ENCODE measurements at places on chromosomes 7 and 10. TPM values are rescaled to one million over a fixed set of nuclear protein-coding genes. Genes with fewer than 3 reads are reported as not detected.

DNA sequence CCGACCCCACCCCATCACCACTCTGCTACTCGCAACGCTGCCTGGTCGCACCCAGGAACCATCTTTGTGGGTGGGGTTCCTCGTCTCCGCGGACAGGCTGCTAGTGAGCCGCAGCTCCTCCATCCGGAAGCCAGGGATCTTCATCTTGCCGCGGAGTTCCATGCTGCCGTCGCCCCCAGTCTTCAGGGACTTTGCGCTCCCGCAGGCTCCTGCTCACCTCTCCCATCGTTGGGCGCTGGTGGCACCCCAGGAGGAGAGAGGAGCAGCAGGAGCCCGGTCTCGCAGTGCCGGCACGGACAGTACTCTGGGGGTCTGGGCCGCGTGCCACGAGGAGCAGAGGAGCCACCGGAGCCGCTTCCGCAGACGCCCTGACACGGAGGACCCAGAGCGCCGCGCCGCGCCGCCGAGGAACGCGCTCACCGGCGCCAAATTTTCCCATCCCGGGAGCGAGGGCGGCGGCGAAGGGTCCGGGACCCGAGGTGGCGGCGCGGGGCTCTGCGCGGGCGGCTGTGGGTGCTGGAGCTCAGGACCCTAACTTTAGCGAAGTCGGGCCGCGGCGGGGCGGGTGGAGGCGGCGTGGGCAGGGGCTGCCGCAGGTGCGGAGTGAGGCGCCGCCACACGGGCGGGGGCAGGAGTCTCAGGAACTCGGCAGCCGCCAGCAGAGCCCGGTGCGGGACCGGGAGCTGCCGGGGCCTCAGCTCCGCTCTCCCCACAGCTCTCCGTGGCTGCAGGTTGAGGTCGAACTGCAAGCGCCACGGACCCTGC lies 750.1 kb upstream of the SORCS1 start:
- H3K4me1 ChIP-seq, result no peaks in the 10 kb centered on the region
- no peak overlapping the region for H3K27ac ChIP-seq

The NRCAM gene
- total RNA-seq, result not detected

DNA sequence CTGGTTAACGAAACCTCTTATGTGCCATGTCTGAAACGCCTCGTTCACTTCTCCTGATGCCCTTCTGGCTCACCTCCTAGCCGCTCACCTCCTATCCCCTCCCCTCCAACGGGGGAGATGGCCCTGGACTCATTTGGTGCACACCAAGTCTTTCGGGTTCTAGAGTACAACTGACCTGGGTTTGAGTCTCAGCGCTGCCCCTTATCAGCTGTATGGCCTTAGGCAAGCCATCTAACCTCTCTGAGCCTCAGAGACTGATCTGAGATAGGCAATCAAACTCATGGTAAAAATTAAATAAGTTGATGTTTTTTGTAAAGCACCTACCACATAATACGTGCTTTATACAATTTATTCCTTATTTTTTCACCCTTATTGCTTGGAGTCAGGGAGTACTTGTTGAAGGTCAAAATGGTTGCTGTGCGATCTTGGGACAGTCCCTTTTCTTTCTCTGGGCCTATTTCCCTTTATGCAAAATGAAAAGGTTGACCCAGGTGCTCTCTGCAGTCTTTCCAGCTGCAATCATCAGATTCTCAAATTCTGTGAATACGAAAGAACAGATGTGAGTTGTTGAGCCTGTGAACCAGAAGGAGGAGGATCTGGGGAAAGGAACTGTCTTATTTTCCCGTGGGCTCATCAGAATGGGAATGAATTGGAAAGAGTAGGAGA lies 31.2 kb upstream of the PLEKHA1 start:
- DNase-seq, result no peak
- no peak overlapping the region for H3K4me3 ChIP-seq
- no peaks in the 10 kb centered on the region for H3K4me1 ChIP-seq
- H3K27ac ChIP-seq, result no peak overlapping the region
- no peaks in the 10 kb centered on the region for H3K27me3 ChIP-seq
- H3K36me3 ChIP-seq, result no peaks in the 10 kb centered on the region

The CHST15 gene
- total RNA-seq, result 0.95 TPM

DNA sequence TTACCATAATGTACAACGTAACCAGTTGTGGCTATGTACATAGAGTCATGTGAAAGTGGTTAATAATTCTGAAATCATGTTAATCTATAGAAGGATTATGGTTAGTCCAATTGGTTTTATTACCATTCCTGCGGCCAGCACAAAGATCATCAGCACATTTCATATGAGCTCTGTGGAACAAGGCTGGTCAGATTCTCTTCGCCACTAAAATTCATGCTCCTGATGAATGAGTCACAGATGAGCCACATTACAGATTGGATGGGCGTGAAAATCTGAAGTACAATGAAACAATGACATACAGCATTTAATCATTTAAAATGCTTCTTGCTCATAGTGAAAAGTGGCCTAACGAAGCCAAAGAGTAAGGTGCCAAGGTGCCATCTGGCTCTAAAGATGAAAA lies 716.2 kb upstream of the PHF14 start:
- H3K4me3 ChIP-seq, result no peak overlapping the region
- H3K27ac ChIP-seq, result no peak overlapping the region
- no peaks in the 10 kb centered on the region for H3K4me1 ChIP-seq
- no peaks in the 10 kb centered on the region for H3K36me3 ChIP-seq
- no peaks in the 10 kb centered on the region for H3K27me3 ChIP-seq

The MAT1A gene
- not detected for total RNA-seq

The CFAP70 gene
- total RNA-seq, result 1.5 TPM

- DNase-seq, result no peak
- H3K4me3 ChIP-seq, result no peak overlapping the region
- H3K27ac ChIP-seq, result no peak overlapping the region
- no peaks in the 10 kb centered on the region for H3K27me3 ChIP-seq
Observed at GRCh38 chr7:150363370-150363769, 5.3 kb upstream of the REPIN1 start.
